ENCODE measurements at places on chromosomes 4 and X. TPM values are rescaled to one million over a fixed set of nuclear protein-coding genes. Genes with fewer than 3 reads are reported as not detected.

Gene P2RY4
- 0.73 TPM for total RNA-seq

DNA sequence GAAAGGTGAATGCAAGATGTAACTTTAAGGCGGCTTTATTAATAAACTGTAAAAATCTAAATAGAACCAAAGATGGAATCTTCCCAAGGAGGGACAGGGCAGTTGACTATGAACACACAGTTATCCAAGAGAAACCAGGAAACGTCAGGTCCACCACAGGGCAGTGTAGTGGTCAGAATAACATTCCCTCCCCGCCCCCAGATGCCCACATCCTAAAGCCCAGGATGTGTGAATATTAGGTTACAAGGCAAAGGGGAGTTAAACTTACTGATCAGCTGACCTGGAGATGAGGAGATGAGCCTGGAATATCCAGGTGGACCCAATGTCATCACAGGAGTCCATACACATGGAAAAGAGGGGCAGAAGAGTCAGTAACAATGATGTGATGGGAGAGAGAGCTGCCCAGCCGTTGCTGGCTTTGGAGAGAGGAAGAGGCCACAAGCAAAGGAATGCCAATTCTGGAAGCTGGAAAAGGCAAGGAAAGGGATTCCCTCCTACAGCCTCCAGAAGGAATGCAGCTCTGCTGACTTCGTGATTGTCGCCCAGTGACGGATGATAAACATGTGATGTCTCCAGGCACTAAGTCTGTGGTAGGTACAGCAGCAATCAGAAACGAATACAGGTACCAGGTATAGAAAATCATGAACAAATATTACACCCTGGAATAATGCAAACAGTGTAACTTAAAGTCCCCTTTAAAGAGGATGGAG is 5.2 kb downstream of the SH3KBP1 start:
- no peak overlapping the region for H3K27ac ChIP-seq
- DNase-seq = no peak
- H3K4me1 ChIP-seq = peaks cover 9% of the 10 kb centered on the region

DNA sequence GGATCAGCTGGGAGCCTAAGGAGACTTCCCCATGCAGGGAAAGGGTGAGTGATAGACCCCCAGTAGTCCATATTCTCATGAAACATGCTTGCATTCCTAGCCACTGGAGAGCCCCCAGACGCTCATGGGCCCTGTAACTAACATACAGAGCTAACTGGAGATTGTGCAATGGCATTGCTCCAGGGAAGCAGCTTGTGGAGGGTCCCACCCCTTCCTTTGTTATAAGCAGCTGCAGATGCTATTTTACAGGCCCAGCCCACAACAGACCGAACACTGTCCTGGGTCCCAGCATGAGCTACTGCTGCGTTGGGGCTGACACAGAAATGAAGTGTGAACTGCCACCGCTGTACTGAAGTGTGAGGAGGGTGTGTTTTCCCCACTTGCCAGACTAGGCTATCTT is 1465.7 kb upstream of the DIAPH2 start:
- DNase-seq = no peak
- no peaks in the 10 kb centered on the region for H3K36me3 ChIP-seq
- H3K4me1 ChIP-seq = no peaks in the 10 kb centered on the region
- no peaks in the 10 kb centered on the region for H3K27me3 ChIP-seq

- no peaks in the 10 kb centered on the region for H3K27me3 ChIP-seq
- H3K4me3 ChIP-seq = no peak overlapping the region
- H3K4me1 ChIP-seq = no peaks in the 10 kb centered on the region
- DNase-seq = no peak
- H3K36me3 ChIP-seq = no peaks in the 10 kb centered on the region
These were observed 53.7 kb upstream of the SLC39A8 start for GRCh38 chr4:102399021-102399420.

DNA sequence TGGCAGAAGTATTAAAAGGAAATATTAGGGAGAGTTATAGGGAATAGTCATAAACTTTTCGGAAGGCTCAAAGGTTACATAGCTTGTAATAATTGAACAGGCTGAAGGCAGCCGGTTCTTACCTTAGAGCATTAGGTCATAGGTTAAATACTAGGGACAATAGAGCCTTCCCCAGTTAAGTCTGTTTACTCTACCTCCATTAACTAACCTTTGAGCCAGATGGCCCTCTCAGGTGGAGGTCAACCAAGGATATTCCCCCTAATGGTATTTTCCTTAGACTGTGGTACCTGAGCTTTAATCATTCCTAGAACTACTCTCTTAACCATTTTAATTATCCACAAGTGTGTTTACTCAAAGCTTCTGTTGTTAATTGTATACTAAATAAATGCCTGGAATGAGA is 920.9 kb upstream of the PABPC4L start:
- H3K36me3 ChIP-seq = no peaks in the 10 kb centered on the region
- no peak for DNase-seq
- no peaks in the 10 kb centered on the region for H3K4me1 ChIP-seq
- H3K27me3 ChIP-seq = no peaks in the 10 kb centered on the region
- H3K27ac ChIP-seq = no peak overlapping the region

- H3K4me1 ChIP-seq = peaks cover 94% of the 10 kb centered on the region
- DNase-seq = peak; percentile 51
- H3K36me3 ChIP-seq = no peaks in the 10 kb centered on the region
- peak overlapping the region; percentile 4 for H3K4me3 ChIP-seq
These were observed 32.7 kb downstream of the IRF2 start for GRCh38 chr4:184441461-184442313.

DNA sequence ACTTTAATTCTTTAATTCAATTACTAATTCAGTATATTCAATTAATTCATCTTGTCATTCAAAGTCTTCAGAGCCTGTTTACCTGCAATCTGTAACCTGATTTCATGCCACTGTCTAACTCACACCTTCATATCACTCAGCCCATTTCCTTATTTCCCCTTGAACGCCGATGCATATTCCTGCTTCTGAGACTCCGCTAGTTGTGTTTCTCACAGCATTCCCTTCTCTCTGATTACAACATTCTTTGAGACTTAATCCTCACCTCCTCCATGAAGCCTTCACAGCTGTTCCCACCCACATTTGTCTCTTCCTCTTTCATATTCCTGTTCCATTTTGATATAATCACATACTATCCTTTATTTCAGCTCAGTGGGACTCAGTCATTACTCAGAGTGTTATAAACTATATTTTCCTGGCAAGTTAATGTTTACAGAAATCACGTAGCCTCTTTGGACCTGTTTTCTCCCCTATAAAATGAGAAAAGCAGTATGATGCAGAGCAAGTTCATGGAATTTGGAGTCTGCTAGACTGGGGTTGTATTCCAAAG is 69.0 kb downstream of the MAP9 start:
- no peak for DNase-seq
- H3K27ac ChIP-seq = no peak overlapping the region
- H3K27me3 ChIP-seq = no peaks in the 10 kb centered on the region
- no peaks in the 10 kb centered on the region for H3K36me3 ChIP-seq
- H3K4me1 ChIP-seq = no peaks in the 10 kb centered on the region
- no peak overlapping the region for H3K4me3 ChIP-seq

DNA sequence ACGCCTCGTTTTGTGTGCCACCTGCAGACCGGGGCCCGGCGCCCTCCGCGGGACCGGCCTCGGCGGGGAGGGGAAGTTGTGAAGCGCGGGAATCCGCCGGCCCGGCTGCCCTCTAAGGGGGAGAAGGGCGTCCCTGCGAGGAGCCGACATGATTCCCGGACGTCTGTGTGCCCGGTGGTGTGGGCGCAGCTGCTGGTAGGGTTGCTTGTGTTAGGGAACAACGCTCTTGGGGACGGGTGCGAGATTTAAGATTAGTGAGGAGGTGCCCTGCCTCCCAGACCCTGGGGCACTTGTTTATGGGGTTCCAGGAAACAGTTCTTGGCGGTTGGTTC is 627 bp downstream of the CDKN2AIP start:
- peaks cover 62% of the 10 kb centered on the region for H3K4me1 ChIP-seq
- peak overlapping the region; percentile 78 for H3K4me3 ChIP-seq
- H3K27me3 ChIP-seq = no peaks in the 10 kb centered on the region

All from stomach (tissue), 19 donors.